ENCODE measurements at places on chromosomes 7 and 10. TPM values are rescaled to one million over a fixed set of nuclear protein-coding genes. Genes with fewer than 3 reads are reported as not detected.
A peak's percentile ranks its signal among the peaks of the same experiment; 100 is the strongest.

GRCh38 chr7:116213361-116214130 is 3.2 kb downstream of the TES start:
- no peak overlapping the region for H3K27ac ChIP-seq
- H3K4me3 ChIP-seq = no peak overlapping the region
- H3K4me1 ChIP-seq = peaks cover 56% of the 10 kb centered on the region
- H3K27me3 ChIP-seq = no peaks in the 10 kb centered on the region

GRCh38 chr7:139936760-139937310 is 107.8 kb downstream of the TBXAS1 start:
- no peak for DNase-seq
- peaks cover 4% of the 10 kb centered on the region for H3K36me3 ChIP-seq
- peaks cover 17% of the 10 kb centered on the region for H3K4me1 ChIP-seq
- H3K27ac ChIP-seq = no peak overlapping the region
- no peak overlapping the region for H3K4me3 ChIP-seq

Gene USP54
- total RNA-seq = 97.4 TPM

Gene ACHE
- total RNA-seq = 0.97 TPM

DNA sequence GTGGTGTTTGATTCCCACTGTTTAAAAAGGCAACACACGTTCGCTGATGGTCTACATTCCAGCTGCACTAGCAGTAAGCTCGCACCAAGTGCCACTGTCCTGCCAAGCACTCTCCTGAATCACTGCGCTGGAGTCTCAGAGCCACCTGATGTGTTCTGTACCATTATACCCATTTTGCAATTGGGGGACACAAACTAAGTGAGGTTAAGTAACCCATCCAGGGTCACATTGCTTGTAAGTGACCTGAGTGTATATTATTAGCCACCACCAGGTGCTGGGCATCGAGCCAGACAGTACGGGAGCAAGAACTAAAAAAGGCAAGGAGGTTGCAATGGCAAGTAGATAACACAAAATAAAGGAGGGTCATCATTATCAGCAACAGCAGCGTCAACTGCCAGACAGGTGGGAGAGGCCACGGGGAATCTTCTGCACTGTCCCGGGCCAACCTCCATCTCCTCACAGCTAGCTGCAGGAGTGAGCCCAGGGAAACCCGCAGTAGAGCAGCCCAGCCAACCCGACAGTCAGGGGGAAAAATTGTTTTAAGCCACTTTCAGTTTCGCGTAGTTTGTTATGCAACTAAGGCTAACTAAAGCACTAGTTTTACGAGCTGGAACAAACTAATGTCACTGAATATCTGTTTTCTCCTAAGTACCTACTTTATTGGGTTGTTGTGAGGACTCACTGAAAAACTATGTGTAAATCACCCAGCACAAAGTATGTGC is 712 bp upstream of the CPVL start:
- H3K36me3 ChIP-seq = no peaks in the 10 kb centered on the region
- peaks cover 12% of the 10 kb centered on the region for H3K27me3 ChIP-seq
- peak overlapping the region; percentile 53 for H3K4me3 ChIP-seq

Gene NKX6-2
- total RNA-seq = not detected

DNA sequence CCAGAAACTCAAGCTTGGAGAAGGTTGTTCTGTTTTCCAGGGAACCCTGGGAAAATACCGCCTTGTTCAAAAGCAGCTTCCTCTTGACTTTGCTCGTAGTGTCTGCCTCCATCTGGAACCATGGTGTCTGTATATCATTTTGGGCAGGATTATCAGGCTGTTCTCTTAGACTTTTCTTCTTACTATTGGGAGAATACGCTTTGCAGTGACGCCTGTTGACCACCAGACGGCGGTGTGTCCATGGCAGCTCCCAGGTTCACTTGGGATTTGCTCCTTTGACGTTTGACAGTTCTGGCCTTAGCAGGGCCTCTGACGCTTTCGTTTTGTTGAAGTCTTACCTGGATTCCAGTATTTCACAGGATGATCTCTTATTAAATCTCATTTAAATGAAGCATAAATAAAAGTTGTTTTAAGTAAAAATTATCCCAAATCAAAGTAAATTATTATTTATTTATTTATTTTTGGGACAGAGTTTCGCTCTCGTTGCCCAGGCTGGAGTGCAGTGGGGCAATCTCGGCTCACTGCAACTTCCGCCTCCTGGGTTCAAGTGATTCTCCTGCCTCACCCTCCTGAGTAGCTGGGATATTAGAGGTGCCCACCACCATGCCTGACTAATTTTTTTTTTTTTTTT is 41.8 kb upstream of the GJD4 start:
- H3K27me3 ChIP-seq = no peaks in the 10 kb centered on the region
- no peak overlapping the region for H3K4me3 ChIP-seq
- H3K4me1 ChIP-seq = peaks cover 18% of the 10 kb centered on the region
- peak; percentile 63 for DNase-seq
- H3K27ac ChIP-seq = no peak overlapping the region

- peak; percentile 45 for DNase-seq
- no peaks in the 10 kb centered on the region for H3K36me3 ChIP-seq
- no peaks in the 10 kb centered on the region for H3K4me1 ChIP-seq
- no peaks in the 10 kb centered on the region for H3K27me3 ChIP-seq
- H3K27ac ChIP-seq = no peak overlapping the region
These were observed 81.8 kb downstream of the PTPN20 start for GRCh38 chr10:46992803-46993561.

DNA sequence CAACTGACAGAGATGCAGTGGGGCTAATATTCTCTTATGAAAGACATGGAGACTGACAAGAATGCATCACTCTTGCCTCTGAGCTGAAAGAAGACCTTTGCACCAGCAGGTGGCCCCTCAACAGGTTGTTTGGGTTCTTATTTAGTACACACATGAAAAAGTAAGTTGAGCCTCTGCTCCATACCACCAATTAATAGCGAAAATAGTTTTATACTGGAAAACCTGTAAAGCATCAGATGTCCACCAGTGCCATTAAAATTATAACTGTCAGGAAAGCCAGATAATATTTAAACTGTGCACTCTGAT is 26.3 kb upstream of the FAM13C start:
- H3K27me3 ChIP-seq = no peaks in the 10 kb centered on the region
- no peak overlapping the region for H3K27ac ChIP-seq
- no peaks in the 10 kb centered on the region for H3K4me1 ChIP-seq
- no peaks in the 10 kb centered on the region for H3K36me3 ChIP-seq
- DNase-seq = no peak

Gene PRKRIP1
- total RNA-seq = 20.3 TPM

GRCh38 chr10:125124907-125125306 is 35.5 kb downstream of the CTBP2 start:
- no peak overlapping the region for H3K4me3 ChIP-seq
- H3K27ac ChIP-seq = no peak overlapping the region
- H3K27me3 ChIP-seq = no peaks in the 10 kb centered on the region
- DNase-seq = no peak
- H3K36me3 ChIP-seq = peaks cover 13% of the 10 kb centered on the region

Gene TAS2R4
- 2.0 TPM for total RNA-seq

GRCh38 chr10:104387130-104387888 is 33.7 kb downstream of the CFAP58 start:
- DNase-seq = no peak
- H3K4me1 ChIP-seq = no peaks in the 10 kb centered on the region
- H3K4me3 ChIP-seq = no peak overlapping the region
- H3K36me3 ChIP-seq = no peaks in the 10 kb centered on the region

DNA sequence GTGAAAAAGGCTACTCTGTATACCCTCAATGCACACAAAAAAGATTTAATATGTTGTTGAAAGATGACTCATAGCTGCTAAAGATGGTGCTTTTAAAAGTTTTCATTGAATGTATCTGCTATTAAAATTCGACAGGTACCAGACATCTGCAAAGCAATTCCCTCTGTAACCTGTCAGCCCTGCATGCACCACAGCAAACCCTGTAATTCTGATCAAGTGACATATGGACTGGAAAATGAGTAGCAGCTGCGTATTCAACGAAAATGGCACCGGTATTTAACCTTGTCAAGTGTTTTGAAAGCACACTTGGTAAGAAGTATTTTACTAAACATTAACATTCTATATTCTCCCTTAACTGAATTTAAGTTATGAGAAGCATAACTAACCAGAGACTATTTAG is 58.2 kb upstream of the PTPRN2 start:
- DNase-seq = no peak
- H3K4me3 ChIP-seq = no peak overlapping the region
- no peaks in the 10 kb centered on the region for H3K4me1 ChIP-seq
- no peak overlapping the region for H3K27ac ChIP-seq

GRCh38 chr10:78600121-78600665 is 468.6 kb upstream of the ZMIZ1 start:
- no peaks in the 10 kb centered on the region for H3K27me3 ChIP-seq
- no peak overlapping the region for H3K4me3 ChIP-seq
- no peak for DNase-seq
- no peaks in the 10 kb centered on the region for H3K4me1 ChIP-seq
- no peaks in the 10 kb centered on the region for H3K36me3 ChIP-seq

Gene CDK1
- total RNA-seq = 4.3 TPM

Gene GJD4
- total RNA-seq = not detected
